Effector memory CD8-positive, alpha-beta T cell (primary cell): ENCODE measurements at places on chromosomes 5 and 9.

- no peak for DNase-seq
- no peak overlapping the region for H3K27ac ChIP-seq
- peaks cover 29% of the 10 kb centered on the region for H3K4me1 ChIP-seq
- no peaks in the 10 kb centered on the region for H3K27me3 ChIP-seq
- H3K36me3 ChIP-seq, result peaks cover 12% of the 10 kb centered on the region
Observed at GRCh38 chr9:120885958-120886357, 9.0 kb upstream of the PHF19 start.

DNA sequence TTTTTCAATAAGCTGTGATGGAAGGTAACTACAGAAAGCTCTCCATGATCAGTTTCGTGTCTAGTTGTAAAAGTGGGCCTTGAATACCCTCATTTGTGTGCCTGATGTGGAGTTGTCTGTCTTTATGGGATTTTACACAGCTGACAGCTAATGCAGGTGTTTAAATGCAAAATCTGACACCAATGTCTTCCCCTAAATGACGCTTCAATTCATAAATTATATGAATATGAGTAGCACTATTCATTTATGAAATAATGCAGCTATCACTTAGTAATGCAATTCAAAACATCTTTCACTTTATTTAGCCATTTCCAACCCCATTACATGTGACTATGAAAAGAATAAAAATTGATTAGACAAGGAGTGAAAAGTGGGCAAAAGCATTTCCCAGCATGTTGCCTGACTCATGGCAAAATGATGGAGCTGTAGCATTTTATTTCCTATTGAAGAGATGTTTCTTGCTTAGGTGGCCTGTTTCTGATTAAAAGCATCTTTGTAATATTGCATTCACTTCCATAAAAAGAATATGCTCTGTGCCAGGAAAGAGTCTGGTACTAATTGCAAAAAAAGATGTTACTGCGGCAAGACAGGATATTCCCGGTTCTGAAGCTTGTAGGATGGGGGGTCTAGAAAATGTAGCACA, 116.7 kb upstream of the HAPLN1 start:
- no peak overlapping the region for H3K4me3 ChIP-seq
- no peak for DNase-seq
- H3K4me1 ChIP-seq, result no peaks in the 10 kb centered on the region
- H3K27me3 ChIP-seq, result no peaks in the 10 kb centered on the region
- no peak overlapping the region for H3K27ac ChIP-seq

DNA sequence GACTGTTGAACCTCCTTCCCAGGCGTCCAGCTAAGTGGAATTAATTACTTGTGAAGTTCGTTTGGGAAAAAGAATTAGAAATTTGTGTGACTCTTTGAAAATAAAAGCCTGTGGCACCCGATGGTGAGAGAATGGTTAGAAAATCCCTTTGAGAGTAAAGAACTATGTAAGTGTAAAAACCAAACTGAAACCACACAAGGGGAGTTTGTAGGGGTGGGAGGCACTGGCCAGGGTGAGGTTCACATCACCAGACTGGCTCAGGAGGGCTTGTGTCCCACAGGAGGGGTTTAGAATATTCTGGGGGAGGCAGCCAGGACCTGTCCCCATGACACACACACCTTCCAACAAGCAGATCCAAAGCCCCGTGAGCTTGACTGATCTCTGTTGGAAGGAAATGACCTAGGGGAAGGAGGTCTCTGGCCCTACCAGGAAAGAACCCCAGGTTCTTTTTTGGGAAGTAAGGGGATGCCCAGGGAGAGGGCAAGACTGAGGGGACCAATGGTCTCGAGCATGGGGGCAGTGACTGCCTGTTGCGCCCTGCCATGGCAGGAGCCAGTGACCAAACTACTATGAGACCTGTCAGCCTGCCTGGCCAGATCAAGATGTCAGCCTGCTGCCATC, 4.3 kb downstream of the SPATA24 start:
- H3K36me3 ChIP-seq, result peaks cover 6% of the 10 kb centered on the region
- H3K4me1 ChIP-seq, result peaks cover 29% of the 10 kb centered on the region
- peak overlapping the region; percentile 2 for H3K4me3 ChIP-seq
- no peaks in the 10 kb centered on the region for H3K27me3 ChIP-seq
- no peak for DNase-seq

DNA sequence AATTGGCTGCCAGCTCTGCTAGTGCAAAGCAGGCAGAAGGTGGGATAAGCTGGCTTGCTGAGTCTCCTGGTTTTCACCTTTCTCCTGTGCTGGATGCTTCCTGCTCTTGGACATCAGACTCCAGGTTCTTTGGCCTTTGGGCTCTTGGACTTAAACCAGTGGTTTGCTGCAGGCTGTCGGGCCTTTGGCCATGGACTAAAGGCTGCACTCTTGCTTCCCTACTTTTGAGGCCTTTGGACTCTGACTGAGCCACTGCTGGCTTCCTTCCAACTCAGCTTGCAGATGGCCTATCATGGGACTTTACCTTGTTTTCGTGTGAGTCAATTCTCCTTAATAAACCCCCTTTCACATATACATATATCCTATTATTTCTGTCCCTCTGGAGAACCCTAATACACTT, 1293.9 kb upstream of the CDH6 start:
- no peak for DNase-seq
- no peaks in the 10 kb centered on the region for H3K36me3 ChIP-seq
- no peaks in the 10 kb centered on the region for H3K4me1 ChIP-seq

DNA sequence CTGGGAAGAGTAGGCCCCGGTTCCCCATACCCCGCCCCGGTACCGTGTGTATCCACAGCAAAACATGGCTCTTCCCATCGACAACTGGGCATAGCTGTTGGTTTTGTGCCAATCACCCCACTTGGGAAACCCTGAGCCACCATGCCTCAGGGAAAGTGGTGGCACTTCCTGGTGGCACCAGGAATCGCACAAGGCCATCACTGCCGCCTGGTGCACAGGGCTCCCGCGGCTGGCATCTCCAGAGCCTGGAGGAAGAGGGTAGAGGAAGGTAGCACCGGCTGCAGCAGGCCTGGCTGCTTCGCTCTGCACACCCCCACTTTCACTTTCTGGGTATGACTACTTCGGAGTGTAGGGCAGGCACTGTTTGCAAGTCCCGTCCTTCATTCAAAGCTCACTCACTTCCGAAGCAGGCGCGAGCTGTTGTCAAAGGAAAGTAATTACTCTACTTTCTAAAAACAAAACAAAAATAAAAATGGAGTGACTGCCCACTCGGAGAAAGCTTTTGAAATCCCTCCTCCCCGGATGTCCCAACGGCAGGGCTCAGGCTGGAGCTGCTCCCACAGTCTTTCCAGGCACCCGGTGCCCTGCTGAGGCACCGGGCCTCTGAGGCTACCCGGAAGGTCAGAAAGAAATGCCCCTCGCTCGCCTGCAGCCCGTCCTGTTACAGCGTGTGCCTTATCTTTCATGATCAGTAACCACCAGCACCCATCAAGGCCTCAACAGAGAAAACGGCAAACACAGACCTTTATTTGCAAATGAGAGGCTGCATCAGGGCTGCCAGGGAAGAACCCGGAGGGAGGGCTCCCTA, 2.0 kb downstream of the BRD3 start:
- peaks cover 4% of the 10 kb centered on the region for H3K27me3 ChIP-seq
- peak overlapping the region; percentile 88 for H3K27ac ChIP-seq
- peak overlapping the region; percentile 93 for H3K4me3 ChIP-seq
- H3K36me3 ChIP-seq, result peaks cover 27% of the 10 kb centered on the region

DNA sequence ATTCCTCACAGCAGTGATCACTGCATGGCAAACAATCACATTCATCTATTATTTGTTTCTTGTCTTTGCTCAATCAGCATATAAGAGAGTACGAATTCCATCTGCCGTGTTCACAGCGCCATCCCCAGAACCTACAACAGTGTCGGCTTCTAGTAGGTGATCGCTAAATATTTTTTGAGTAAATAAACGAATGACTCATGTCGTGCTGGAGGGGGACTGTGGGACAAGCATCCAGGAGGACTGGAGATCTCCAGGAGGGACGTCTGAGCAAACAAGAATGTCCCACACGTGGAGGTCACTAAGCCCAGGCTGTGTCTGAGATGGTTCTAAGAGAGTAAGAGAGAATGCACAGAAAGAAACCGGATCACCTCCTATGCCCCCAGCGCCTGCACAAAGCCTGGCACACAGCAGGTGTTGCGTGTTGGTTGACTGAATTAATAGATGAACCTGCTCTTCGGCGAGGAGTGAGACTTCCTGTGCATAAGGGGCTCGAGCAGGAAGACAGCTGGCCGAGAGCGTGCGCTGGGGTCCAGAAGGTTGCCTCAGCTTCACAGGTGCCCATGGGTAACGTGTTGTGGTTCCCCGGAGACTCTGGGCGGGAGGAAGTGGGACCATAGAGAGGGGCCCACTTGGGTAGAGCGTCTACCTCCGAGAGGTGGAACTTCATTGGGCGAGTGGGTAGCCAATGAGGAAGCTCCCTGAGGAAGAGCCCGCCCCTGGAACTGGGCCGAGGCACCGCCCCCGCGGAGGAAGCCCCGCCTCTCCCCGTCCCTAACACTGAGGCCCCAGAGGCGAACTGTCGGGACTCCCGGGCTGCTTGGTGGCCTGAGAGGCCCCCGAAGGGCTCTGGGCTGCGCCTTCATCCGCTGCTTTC, 193.0 kb downstream of the MELK start:
- H3K27me3 ChIP-seq, result peaks cover 27% of the 10 kb centered on the region
- DNase-seq, result peak; percentile 82
- H3K36me3 ChIP-seq, result no peaks in the 10 kb centered on the region
- peaks cover 7% of the 10 kb centered on the region for H3K4me1 ChIP-seq

- no peaks in the 10 kb centered on the region for H3K36me3 ChIP-seq
- no peak for DNase-seq
- H3K27me3 ChIP-seq, result peaks cover 83% of the 10 kb centered on the region
- no peak overlapping the region for H3K4me3 ChIP-seq
- no peaks in the 10 kb centered on the region for H3K4me1 ChIP-seq
Observed at GRCh38 chr5:159874263-159874662, 42.0 kb upstream of the ADRA1B start.

GRCh38 chr9:114677418-114677817, 4.6 kb downstream of the TEX48 start:
- H3K27ac ChIP-seq, result no peak overlapping the region
- no peak overlapping the region for H3K4me3 ChIP-seq
- H3K27me3 ChIP-seq, result peaks cover 31% of the 10 kb centered on the region
- H3K36me3 ChIP-seq, result no peaks in the 10 kb centered on the region
- peaks cover 6% of the 10 kb centered on the region for H3K4me1 ChIP-seq

GRCh38 chr5:121100931-121101330, 636.8 kb downstream of the PRR16 start:
- H3K27ac ChIP-seq, result no peak overlapping the region
- H3K4me1 ChIP-seq, result no peaks in the 10 kb centered on the region
- no peak overlapping the region for H3K4me3 ChIP-seq
- no peaks in the 10 kb centered on the region for H3K36me3 ChIP-seq
- no peak for DNase-seq

DNA sequence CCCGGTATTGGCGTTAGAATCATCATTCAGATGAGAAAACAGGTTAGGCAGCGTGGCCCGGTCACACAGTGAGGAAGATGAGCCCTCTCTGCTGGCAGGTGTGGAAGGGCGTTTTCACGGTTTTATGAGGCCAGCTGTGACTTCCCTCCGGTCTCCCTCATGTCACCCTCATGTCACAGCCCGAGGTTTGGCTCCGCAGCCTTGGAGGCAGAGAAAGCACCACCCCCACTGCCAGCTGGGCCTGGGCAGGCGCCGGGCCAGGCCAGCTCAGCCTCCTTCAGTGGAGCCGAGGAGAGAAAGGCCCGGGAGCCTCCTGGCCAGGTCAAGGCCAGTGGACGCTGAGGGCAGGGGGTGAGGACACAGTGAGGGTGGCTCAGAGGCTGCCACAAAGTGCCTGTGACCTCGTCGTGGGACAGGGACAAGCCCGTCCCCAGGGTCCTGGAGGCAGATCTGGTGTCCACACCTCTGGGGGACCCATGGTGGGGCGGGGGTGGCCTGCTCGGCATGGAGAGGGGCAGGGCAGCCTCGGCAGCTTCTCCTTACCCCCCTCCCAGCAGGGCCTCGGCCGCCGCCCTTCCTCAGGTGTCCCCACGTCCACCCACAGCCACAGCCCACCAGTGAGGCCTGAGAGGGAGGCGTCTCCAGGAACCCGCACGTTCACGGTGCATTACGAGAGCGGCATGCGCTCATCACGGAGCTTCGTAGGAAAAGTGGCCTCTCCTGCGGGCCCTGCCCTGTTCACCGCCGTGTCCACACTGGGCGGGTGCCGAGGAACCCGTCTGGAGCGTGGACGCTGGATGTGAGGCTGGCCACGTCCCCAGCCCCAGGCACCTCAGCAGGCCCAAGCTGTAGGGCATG, 32.2 kb downstream of the EXD3 start:
- H3K27me3 ChIP-seq, result no peaks in the 10 kb centered on the region
- DNase-seq, result no peak
- peaks cover 11% of the 10 kb centered on the region for H3K36me3 ChIP-seq
- peak overlapping the region; percentile 53 for H3K27ac ChIP-seq

- no peaks in the 10 kb centered on the region for H3K4me1 ChIP-seq
- H3K27me3 ChIP-seq, result no peaks in the 10 kb centered on the region
- H3K36me3 ChIP-seq, result no peaks in the 10 kb centered on the region
- DNase-seq, result no peak
Observed at GRCh38 chr5:82104872-82105271, 133.0 kb downstream of the ATG10 start.

DNA sequence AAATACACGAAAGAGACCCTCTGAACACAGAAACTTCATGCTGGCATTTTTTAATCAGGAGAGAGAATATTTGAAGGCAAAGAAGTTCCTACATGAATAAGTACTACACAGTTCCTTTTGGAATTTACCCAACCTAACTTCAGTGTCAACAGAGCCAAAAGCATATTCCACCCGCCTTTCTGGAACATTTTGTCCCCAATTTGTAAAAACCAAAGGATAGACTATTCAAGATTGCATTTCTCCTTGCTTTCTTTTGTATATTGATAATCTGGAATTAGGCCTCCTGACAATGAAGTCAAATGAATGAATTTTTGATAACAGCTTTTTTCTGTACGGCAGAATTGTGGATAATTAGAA, 39.4 kb upstream of the TRAF1 start:
- H3K36me3 ChIP-seq, result no peaks in the 10 kb centered on the region
- H3K4me3 ChIP-seq, result no peak overlapping the region
- no peak for DNase-seq
- no peak overlapping the region for H3K27ac ChIP-seq
- H3K27me3 ChIP-seq, result no peaks in the 10 kb centered on the region

- H3K4me3 ChIP-seq, result peak overlapping the region; percentile 69
- DNase-seq, result peak; percentile 8
- H3K36me3 ChIP-seq, result peaks cover 3% of the 10 kb centered on the region
- peak overlapping the region; percentile 69 for H3K27ac ChIP-seq
Observed at GRCh38 chr5:138979684-138980280, 104.6 kb upstream of the LRRTM2 start.

- peaks cover 60% of the 10 kb centered on the region for H3K27me3 ChIP-seq
- H3K4me3 ChIP-seq, result no peak overlapping the region
- no peaks in the 10 kb centered on the region for H3K36me3 ChIP-seq
- DNase-seq, result no peak
- H3K27ac ChIP-seq, result no peak overlapping the region
Observed at GRCh38 chr5:77208507-77209163, 1.8 kb upstream of the PDE8B start.

DNA sequence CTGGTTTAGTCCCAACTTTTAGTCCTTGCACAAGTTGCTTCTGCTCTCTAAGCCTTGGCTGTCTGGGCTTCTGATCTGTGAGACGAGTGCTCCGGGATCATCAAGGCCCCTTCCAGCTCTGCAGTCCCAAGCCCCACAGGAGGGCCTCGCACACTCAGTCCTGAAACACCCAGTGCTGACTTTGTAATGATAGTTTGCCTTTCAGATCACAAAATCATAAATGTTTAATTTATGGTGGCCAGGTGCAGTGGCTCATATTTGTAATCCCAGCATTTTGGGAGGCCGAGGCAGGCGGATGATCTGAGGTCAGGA, 95.9 kb upstream of the SLC25A48 start:
- H3K4me1 ChIP-seq, result no peaks in the 10 kb centered on the region
- no peak overlapping the region for H3K27ac ChIP-seq
- H3K36me3 ChIP-seq, result no peaks in the 10 kb centered on the region
- no peak for DNase-seq
- no peak overlapping the region for H3K4me3 ChIP-seq
- H3K27me3 ChIP-seq, result peaks cover 17% of the 10 kb centered on the region
